ENCODE measurements at places on chromosomes 1 and 21. TPM values are rescaled to one million over a fixed set of nuclear protein-coding genes. Genes with fewer than 3 reads are reported as not detected.

DNA sequence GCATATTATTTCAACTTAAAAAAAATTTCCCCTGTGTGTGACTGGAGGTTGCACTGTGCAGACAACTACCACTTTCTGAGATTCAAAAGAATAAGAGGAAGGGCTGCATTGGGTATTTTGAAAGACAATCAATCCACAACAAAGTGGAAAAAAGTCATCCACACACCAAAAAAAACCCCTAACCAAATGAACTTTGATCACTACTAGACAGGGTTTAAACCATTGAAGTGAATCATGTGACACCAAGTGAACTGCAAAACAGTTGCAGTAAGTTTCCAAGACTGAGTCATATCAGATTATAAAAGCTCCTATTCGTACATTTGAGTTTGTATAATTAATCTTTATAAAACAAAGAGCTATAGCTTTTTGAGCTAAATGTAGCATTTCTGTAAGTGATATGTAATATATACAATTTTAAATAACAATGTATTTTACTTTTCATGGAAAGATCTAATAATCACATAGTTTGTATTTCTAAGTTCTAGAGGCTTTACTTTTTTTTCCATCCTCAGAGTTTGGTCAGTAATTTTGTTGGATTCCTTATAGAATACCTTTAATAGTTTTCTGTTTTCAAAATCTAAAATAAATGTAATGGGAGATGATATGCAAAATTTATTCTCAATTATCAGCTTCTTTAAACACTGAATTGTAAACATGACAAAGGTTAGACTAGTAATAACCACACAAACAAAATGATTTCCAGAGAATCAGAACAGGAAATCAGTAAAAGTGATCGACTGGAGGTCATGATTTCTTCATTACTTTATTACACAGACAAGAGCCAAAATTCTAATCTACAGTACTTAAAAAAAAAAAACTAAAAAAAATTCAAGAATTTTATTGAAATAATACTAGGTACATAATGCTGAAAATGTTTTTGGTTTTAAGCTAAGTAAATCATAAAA is 50.5 kb upstream of the GFI1 start:
- H3K4me1 ChIP-seq, result no peaks in the 10 kb centered on the region
- no peak overlapping the region for H3K4me3 ChIP-seq
- H3K27ac ChIP-seq, result no peak overlapping the region

GRCh38 chr1:209349363-209350308 is 233.9 kb upstream of the CAMK1G start:
- no peak overlapping the region for H3K4me3 ChIP-seq
- no peaks in the 10 kb centered on the region for H3K27me3 ChIP-seq
- H3K36me3 ChIP-seq, result no peaks in the 10 kb centered on the region
- no peak for DNase-seq

DNA sequence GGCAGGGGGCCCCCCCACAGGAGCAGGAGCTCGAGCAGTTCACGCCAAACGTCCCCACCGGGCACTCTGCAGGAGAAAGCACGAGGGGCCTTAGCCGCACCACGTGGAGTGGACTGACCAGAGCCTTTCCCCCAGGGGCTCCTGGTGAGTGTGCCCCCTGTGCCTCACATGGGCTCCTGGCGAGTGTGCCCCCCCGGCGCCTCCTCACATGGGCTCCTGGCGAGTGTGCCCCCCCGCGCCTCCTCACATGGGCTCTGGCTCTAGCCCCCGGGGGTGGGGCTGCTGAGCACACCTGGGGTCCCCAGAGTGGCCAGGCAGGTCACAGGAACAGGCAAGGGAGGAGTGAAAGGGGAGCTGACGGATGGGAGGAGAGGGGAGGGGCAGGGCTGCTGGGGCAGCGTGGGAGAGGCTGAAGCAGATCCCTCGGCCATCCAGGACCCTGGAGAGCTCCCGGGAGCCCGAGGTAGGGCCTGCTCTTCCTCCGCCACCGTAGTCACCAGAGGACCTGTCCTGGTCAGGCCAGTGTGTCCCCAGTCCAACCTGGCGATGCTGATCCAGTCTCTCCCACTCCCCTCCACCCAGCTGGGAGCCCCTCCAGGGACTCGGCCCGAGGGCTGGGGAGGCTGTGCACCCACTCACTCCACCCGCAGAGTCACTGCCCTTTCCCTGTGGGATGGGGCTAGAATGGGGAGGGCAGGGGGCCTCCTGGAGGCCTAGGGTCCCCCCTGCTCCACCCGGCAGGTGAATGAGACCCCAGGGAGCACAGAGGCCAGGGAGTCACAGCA is 47.6 kb downstream of the ARHGEF16 start:
- H3K27me3 ChIP-seq, result no peaks in the 10 kb centered on the region
- no peaks in the 10 kb centered on the region for H3K4me1 ChIP-seq
- peak; percentile 95 for DNase-seq
- H3K27ac ChIP-seq, result no peak overlapping the region

DNA sequence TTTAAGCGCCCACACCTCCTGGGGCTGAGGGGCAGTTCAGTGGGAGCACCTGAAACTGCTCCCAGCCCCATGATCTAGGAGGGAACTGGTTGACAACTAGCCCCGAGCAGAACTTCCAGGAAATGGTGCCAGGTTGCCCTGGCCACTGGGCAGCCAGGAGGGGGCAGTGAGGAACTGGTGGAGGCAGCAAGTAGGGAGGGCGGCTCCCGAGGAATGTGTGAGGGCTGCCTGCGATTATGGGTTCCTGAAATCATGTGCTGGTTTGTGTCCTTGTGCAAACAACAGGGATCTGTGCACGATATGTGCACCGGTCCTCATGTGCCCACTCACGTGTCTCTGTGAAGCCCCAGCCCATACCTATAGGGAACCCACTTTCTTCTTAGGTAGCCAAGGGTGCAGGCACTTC is 9.9 kb downstream of the GPR3 start:
- H3K4me1 ChIP-seq, result peaks cover 56% of the 10 kb centered on the region
- H3K36me3 ChIP-seq, result peaks cover 29% of the 10 kb centered on the region
- H3K27ac ChIP-seq, result peak overlapping the region; percentile 59
- no peaks in the 10 kb centered on the region for H3K27me3 ChIP-seq
- H3K4me3 ChIP-seq, result no peak overlapping the region

- peaks cover 9% of the 10 kb centered on the region for H3K27me3 ChIP-seq
- peak; percentile 72 for DNase-seq
- H3K4me1 ChIP-seq, result peaks cover 8% of the 10 kb centered on the region
- no peak overlapping the region for H3K27ac ChIP-seq
Measured at GRCh38 chr1:2044510-2045319, 5.5 kb upstream of the PRKCZ start.

DNA sequence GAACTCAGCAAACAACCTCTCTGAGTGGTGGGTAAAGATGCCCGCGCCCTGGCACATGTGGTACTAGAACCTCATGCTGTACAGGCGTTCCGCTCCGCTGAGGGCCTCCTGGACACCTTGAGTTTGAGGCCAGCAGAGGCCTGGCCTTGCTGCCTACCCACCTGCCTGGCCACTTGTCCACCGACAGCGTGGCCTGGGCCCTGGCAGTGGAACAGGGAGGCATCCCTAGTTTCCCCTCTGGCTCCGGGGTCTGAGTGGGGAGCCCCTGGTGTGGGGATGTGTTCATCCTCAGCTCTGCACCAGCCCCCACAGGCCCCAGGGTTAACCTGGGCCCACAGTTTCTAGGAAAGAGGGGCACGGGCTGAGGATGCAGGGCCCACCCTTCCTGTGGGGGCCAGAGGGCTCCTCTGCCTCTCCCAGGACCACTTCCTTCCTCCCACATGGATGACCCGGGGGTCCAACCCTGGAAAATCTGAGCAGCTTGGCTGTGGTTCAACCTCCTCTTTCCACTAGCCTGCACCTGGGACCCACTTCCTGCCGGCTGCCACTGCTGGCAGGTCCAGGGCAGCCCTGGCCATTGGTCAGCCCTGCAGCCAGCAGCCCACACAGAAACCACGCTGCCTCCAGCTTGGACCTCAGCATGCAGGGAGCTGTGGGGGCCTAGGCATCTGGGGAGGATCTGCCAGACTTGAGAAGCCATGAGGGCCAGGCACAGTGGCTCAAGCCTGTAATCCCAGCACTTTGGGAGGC is 53.3 kb upstream of the COL18A1 start:
- no peak overlapping the region for H3K4me3 ChIP-seq
- no peaks in the 10 kb centered on the region for H3K36me3 ChIP-seq
- no peak for DNase-seq
- no peaks in the 10 kb centered on the region for H3K4me1 ChIP-seq
- no peak overlapping the region for H3K27ac ChIP-seq

GRCh38 chr1:83516369-83516768 is 482.6 kb downstream of the TTLL7 start:
- no peak for DNase-seq
- no peak overlapping the region for H3K4me3 ChIP-seq
- no peaks in the 10 kb centered on the region for H3K36me3 ChIP-seq
- no peaks in the 10 kb centered on the region for H3K27me3 ChIP-seq
- no peaks in the 10 kb centered on the region for H3K4me1 ChIP-seq

DNA sequence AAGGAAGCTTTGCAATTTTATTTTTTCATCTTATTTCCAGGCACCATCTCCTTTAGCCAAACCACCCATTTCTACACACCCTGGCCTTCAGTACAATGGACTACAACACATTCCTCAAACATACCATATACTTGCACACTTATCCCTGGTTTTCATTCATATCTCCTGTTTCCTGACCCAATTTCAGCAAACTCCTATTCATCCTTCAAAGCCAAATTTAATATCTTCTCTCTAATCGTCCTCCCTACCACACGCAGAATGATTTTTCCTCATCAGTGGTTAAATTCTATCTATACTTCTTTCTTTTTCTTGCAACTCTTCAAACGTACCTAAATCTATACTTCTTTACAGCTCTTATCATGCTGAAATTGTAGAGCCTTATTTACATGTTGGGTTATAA is 2.9 kb downstream of the DENND2C start:
- H3K36me3 ChIP-seq, result no peaks in the 10 kb centered on the region
- DNase-seq, result no peak
- no peak overlapping the region for H3K4me3 ChIP-seq
- no peak overlapping the region for H3K27ac ChIP-seq
- peaks cover 16% of the 10 kb centered on the region for H3K27me3 ChIP-seq
- no peaks in the 10 kb centered on the region for H3K4me1 ChIP-seq

- H3K27me3 ChIP-seq, result no peaks in the 10 kb centered on the region
- no peak for DNase-seq
- H3K27ac ChIP-seq, result no peak overlapping the region
- no peak overlapping the region for H3K4me3 ChIP-seq
- no peaks in the 10 kb centered on the region for H3K36me3 ChIP-seq
Measured at GRCh38 chr1:19305880-19306279, 6.1 kb downstream of the AKR7A2 start.

DNA sequence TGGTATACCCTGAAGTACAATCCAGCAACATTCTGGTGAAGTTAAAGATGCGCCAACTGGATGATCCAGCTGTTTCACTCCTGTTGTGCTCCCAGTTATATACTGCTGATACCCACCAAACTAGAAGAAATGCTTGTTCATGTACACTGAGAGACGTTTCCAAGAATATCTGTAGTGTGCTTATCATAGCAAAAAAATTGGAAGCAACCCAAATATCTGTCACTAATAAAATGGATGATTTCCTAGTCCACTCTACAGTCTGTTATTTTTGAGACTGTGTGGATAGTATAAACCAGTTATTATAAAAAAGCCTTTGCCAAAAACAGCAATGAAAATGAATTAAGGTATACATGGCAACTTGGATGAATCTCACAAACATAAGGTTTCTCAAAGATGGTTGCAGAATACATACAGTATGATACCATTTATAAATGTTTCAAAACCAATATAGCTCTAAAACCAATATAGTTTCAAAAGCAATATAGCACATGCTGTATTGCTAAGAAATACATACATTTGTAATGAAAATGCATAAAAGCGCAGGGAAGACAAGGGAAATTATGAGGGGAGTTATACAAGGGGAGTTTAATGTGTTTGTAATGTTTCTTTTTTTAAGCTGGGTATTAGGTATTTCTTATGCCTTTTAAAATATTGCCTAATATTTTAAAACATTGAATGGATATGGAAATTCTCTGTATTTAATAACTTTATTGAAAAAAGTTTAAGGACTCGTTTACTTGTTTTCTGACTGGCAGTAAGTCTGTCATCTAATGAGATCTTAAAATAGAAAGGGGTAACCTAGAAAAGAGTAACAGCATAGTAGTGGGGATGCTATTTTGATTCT is 36.5 kb downstream of the GPSM2 start:
- no peaks in the 10 kb centered on the region for H3K27me3 ChIP-seq
- no peak overlapping the region for H3K27ac ChIP-seq
- no peak overlapping the region for H3K4me3 ChIP-seq
- no peak for DNase-seq
- no peaks in the 10 kb centered on the region for H3K36me3 ChIP-seq

DNA sequence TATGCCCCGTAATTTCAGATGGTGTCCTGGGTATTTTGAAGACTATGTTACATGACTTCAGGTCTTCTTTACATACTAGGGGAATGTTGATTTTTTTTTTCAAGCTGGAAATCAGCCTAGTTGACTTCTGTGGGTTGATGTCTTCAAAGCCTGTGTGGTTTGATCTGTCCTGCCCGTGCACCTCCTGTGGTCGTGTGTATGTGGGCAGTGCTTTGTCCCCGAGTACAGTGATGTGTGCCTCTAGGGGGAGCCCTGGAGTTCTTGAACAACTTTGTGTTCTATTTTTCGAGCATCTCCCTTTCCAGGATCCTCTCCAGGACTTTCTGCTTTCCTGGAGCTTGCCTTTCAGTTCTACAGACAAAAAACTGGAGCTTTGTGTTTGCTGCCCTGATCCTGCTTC is 28.9 kb downstream of the OBSCN start:
- DNase-seq, result no peak
- no peak overlapping the region for H3K27ac ChIP-seq
- H3K4me3 ChIP-seq, result no peak overlapping the region
- no peaks in the 10 kb centered on the region for H3K36me3 ChIP-seq

DNA sequence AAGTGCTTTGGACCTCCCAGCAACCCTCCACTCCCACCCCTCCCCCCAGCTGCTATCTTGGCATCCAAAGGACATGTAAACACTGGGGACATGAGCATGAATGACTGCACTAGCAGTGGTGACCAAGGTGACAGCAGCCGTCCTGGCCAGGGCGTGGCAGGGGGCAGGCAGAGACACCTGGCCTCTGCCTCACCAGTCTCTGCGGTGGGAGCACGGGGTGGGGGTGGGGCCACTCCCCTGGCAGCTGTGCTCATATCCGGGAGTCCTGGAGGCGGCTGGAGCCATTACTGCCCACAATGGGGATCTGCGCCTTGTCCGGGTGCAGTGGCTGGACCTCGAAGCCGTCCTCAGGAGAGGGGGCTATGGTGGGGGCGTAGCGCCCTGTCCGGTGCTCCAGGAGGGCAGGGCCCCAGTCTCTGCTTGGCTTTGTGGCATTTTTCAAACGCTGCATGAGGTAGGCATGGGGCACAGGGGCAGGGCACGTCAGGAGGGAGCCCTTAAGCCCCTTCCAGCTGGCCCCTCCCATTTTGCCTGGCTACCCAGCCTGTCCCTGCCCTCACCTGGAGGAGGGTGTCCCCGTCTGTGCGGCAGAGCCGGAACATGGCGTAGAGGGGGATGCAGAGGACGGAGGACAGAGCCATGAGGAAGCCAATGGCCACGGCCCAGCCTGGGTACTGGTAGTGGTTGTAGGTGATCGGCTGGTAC is 6.0 kb downstream of the CCDC24 start:
- no peak overlapping the region for H3K4me3 ChIP-seq
- peaks cover 4% of the 10 kb centered on the region for H3K4me1 ChIP-seq
- no peaks in the 10 kb centered on the region for H3K27me3 ChIP-seq
- no peak for DNase-seq

The AGT gene
- 0.73 TPM for polyA plus RNA-seq

The BATF3 gene
- 3.6 TPM for polyA plus RNA-seq

The SPAG17 gene
- 14.6 TPM for polyA plus RNA-seq

The KLHDC9 gene
- 4.6 TPM for polyA plus RNA-seq

The FCRL2 gene
- polyA plus RNA-seq, result not detected

The CYP4X1 gene
- polyA plus RNA-seq, result 5.1 TPM

The DNAJC11 gene
- 52.0 TPM for polyA plus RNA-seq

The CCDC27 gene
- 0.25 TPM for polyA plus RNA-seq

The HES5 gene
- 0.21 TPM for polyA plus RNA-seq
